ENCODE measurements at places on chromosomes 11 and 22.

DNA sequence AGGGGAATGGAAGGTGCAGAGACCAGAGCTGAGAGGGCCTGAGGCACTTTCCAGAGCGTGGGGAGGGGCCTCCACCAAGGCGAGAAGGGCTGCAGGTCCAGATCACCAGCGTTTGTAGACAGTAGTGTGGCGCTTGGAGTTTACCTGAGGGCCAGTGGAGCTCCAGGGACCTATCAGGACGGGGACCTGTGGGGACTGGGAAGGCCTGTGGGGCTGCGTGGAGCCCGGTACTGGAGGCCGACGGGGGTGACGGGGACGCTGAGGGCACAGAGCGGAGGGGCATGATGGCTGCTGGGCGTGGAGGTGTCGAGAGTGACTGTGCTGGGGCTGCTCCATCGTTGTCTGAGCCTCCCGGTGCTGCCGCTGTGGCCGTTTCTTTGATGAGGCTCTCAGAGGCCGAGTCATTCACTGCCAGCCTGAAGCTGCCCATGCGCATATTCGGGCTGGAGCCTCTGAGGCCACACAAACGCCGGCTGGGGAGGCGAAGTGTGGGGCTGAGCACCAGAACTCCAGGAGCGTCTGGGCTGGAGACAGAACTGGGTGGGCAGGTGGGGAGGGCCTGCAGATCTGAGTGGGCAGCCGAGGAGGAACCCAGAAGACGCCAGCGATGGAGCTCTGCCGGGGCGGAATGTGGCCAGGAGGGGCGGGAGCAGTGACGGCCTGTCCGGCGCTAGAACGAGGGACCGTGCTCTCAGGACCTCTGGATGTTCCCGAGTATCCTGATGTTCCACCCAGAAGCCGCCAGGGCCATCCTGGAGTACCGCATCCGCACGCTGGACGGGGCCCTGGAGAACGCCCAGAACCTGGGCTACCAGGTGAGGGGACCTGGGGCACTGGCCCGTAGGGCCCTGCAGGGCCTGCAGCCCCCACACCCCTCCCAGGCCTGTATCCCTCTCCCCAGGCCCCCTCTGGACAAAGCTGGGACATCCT, 2.6 kb downstream of the PGGHG start:
- no peak for DNase-seq

DNA sequence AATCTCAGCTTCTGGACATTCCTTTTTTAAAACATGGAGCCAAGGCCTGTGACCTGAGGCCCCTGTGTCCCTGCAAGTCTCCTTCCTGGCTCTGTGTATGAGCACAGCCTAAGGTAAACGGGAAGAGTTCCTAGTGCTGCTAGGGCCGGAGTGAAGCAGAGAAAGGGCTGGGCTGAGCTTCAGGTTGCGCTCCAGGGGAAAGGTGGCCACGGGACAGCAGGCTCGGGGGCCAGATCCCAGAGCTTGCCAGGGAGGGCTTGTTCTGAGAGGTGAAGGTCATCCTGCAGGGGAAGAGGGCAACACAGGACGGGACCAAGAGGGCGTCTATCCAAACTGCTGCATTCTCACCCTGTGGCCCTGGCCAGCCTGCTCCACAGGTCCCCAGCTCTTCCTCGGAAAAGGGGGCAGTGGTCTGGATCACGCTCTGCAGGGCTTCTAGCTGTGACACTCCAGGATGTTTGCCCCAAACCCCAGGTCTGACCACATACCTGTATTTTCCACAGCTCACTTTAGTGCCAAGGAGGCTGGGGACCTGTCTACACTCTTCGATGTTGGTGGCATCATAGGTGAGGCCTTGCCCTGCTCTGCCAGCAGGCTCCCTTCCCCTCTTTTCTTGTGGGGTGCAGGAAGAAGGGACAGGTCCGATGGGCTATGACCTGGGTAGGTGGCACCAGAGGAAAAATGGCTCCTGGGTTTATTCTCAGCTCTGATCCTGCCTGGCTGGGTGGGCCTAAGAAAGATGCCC, 20.4 kb downstream of the SLC37A2 start:
- DNase-seq = no peak

- DNase-seq = no peak
Observed at GRCh38 chr11:47573321-47573720, 5.4 kb downstream of the KBTBD4 start.

GRCh38 chr11:62487738-62488551, 58.7 kb downstream of the AHNAK start:
- no peak for DNase-seq

DNA sequence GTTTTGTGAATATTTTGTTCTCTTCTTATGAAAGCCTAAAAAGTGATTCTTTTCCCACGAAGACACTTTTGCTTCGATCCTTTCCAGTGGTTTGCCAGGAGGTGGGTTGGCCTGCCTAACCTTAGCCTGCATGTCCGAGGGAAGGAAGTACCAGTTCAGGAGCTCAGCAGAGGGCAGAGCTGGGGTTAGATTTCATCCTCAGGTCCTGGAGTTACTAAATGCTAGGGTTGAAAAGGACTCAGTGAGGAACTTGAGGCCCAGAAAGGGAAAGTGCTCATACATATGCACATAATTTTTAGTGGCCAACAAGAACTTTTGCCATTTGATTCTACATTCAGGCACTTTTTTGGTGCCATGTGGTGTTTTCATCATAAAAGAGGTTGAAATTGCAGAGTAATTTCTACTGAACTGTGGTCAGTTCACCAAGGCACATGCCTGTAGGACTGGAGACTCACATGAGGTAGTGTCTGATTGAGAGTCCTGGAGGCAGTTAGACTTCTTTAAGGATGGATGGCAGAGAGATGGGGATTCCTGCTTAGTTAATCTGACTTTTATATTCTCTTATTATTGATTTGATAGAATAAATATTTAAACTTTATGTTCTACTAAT, 36.7 kb downstream of the NCAM1 start:
- DNase-seq = no peak

DNA sequence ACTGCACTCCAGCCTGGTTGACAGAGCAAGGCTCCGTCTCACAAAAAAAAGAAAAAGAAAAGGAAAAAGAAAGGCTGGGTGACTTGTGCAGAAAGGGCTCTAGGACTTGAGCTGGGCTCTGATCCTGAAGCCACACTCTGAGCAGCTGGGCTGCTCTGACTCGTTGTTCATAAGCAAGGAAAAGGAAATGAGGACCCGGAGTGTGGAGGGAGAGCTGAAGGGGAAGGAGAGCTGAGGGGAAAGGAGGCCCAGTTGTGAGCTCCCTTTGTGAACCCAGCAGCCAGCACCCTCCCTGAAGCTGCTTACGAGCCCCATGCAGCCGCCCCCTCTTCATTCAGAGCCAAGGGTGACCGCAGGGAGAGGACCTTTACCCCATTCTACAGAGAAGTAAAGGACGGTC, 12.3 kb upstream of the SH3BP1 start:
- no peak for DNase-seq

- no peak for DNase-seq
Observed at GRCh38 chr11:68961245-68961644, 19.5 kb downstream of the MRGPRD start.

GRCh38 chr11:121141066-121141465, 40.0 kb downstream of the TECTA start:
- DNase-seq = no peak

- no peak for DNase-seq
Observed at GRCh38 chr22:45884201-45885062, 92.5 kb downstream of the WNT7B start.

GRCh38 chr22:40190501-40190900, 12.8 kb downstream of the TNRC6B start:
- no peak for DNase-seq

- DNase-seq = no peak
Observed at GRCh38 chr22:28053896-28054818, 135.1 kb upstream of the PITPNB start.

DNA sequence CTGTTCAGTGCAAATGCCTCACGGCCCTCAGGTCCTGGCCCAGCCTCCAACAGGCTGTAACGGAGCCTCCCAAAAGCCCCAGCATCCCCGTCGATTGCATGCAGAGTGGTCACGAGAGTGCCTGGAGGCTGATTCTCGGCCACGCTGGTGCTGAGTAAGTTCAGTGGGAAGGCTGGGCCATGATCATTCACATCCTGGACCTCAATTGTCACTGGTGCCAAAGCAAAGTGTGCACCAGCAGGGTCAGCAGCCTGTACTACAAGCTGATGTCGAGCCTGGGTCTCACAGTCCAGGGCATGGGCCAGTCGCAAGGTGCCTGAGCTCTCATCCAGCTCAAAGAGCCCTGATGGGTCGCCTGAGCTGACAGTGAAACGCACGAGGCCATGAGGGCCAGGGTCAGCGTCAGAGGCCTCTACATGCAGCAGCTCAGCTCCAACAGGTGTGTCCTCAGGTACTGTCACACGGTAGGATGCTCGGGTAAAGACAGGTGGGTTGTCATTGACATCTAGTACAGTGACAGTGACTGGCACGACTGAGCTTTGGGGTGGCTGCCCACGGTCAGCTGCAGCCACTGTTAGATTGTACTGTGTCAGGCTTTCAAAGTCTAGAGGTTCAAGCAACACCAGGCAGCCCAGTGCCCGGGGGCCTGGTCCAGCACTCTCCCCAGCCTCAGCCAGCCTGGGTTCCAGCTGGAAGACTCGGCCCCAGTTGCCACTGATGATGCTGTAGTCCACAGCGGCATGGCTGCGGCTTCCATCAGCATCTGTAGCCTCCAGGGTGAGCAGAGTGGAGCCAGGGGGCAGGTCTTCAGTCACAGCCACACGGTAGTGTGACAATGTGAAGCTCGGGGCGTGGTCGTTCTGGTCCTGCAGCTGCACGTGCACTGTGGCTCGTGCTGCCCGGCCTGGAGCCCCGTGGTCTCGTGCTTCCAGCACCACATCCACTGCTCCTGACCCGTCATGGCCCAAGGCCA, 4.5 kb upstream of the TPP1 start:
- DNase-seq = no peak

GRCh38 chr11:133898770-133899115, 53.4 kb upstream of the SPATA19 start:
- no peak for DNase-seq

- DNase-seq = no peak
Observed at GRCh38 chr22:45091254-45091854, 72.4 kb upstream of the NUP50 start.

DNA sequence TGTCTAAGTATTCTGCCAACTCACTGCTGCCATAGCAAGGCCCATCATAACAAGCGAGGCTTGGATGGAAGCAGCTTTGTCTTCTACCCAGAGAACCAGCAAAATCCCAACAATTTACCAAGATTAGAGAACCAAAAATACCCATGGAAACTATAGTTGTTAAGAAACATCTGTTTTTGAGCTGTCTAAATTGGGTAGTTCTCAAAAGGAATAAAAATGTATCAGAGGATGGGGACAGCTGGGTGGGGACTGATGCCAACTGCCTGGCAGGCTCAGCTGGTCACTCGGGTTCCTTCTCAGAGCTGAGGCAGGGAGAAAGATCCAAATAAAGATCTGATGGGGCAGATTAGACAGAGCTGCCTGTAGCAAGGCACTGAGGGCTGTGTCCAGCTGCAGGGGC, 85.9 kb upstream of the GRK3 start:
- no peak for DNase-seq

DNA sequence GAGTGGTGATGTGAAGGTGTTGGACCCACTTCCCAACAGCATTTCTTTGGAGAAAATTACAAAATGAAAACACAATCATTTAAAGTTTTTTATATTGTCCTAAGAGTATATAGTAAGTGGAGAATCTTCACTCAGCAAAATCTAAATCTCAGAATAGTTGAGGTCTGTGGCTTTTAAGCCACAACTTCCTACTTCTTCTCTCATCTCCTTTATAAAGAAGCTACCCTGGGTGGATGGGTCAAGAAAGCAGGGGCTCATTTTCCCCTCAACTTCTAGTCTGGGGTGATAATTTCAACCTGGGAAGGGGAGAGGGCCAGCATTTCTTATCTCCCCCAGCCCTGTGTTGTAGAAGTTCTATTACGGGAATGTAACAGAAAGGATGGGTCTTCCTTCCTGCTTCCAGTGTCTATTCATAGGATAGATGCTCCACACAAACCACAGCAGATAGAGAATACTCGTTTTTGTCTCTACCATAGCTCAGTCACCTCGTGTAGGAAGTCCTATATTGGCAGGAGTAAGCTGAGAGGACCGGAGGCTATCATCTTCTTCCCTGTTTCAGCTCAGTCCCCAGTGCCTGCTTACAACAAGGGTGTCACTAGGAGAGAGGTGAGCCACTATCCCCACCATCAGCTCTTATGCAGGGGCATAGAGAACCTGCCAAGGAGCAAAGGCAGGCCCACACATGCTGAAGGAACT, 341.5 kb downstream of the CASP12 start:
- DNase-seq = no peak

GRCh38 chr11:96194581-96195374, 148.2 kb downstream of the MAML2 start:
- no peak for DNase-seq

GRCh38 chr11:92850296-92850826, 119.1 kb upstream of the MTNR1B start:
- peak; percentile 69 for DNase-seq

GRCh38 chr11:14327116-14327515, 31.9 kb downstream of the RRAS2 start:
- no peak for DNase-seq

- no peak for DNase-seq
Observed at GRCh38 chr11:64719406-64719805, 3.6 kb downstream of the NRXN2 start.

DNA sequence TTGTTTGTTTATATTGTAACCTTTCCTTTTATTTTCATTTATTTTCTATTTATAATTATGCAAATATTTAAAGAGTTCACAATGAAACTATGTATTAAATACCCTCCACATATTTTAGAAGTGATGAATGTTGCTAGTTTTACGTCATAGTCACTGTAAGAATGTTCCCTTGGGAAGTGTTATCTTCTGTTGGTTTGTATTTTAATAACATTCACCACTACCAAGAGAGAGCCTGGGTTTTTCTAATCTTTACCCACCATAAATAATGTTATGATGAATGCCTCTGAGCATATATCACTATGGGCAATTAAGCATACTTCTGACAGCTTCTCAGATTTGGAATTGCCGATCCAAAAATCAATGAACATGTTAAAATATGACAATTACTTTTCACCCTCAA, 80.7 kb downstream of the GGT1 start:
- no peak for DNase-seq

DNA sequence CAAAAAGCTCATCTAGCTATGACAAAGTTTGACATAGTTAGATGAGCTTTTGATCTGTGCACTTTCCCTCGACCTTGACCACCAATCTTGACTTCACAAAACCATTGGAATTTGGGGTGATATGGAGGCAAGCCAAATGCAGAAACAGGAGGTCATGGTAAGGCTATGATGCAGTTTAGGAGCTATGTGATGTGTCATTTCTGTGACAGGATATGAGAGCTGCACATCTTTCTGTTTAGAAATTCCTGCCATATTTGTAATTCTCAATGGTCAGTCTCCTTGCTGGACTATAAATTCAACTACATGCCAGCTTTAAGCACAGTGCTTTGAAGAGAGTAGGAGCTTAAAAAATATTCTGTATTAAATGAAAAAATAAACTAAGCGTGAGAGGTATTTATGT, 12.9 kb downstream of the OR51B6 start:
- no peak for DNase-seq

- DNase-seq = no peak
Observed at GRCh38 chr11:112773264-112773663, 188.0 kb upstream of the NCAM1 start.

Measured in RPMI8226 (cell line).